CD8-positive, alpha-beta T cell (primary cell): ENCODE measurements at places on chromosomes 11 and 22.

- no peak for DNase-seq
Measured at GRCh38 chr22:32628628-32629572, 154.3 kb downstream of the FBXO7 start.

- DNase-seq = no peak
Measured at GRCh38 chr22:49951678-49951985, 8.9 kb upstream of the PIM3 start.

- peak; percentile 10 for DNase-seq
Measured at GRCh38 chr11:120511820-120512738, 531 bp downstream of the GRIK4 start.

- no peak for DNase-seq
Measured at GRCh38 chr11:60377401-60378136, 763 bp upstream of the MS4A7 start.

DNA sequence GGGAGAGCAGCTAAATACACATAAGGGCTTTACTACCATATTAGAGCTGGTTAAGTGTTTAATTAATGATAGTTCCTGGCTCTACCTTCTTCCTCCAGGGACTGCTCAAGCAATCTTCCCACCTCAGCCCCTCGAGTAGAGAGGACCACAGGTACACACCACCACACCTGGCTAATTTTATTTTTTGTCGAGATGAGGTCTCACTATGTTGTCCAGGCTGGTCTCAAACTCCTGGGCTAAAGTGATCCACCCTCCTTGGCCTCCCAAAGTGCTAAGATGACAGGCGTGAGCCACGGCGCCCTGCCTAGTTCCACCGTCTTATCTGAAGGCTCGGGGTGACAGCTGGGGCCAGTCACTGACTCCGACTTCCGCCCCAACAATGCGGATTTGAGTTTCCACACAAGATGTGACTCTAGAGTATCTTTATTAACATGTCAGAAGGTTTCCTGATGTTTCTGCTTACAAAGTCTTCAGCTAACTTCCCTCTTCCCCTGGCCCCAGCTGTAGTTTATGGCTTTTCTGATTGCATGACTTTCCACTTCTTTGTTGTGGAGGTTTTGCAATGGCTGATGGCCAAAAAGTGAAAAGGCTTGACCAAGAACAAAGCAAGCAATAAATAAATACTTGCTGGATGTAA is 16.8 kb downstream of the TPST2 start:
- DNase-seq = no peak

- DNase-seq = no peak
Measured at GRCh38 chr11:75631086-75631730, 37.6 kb downstream of the MAP6 start.

- no peak for DNase-seq
Measured at GRCh38 chr22:25372000-25372595, 152.7 kb downstream of the CRYBB2 start.

DNA sequence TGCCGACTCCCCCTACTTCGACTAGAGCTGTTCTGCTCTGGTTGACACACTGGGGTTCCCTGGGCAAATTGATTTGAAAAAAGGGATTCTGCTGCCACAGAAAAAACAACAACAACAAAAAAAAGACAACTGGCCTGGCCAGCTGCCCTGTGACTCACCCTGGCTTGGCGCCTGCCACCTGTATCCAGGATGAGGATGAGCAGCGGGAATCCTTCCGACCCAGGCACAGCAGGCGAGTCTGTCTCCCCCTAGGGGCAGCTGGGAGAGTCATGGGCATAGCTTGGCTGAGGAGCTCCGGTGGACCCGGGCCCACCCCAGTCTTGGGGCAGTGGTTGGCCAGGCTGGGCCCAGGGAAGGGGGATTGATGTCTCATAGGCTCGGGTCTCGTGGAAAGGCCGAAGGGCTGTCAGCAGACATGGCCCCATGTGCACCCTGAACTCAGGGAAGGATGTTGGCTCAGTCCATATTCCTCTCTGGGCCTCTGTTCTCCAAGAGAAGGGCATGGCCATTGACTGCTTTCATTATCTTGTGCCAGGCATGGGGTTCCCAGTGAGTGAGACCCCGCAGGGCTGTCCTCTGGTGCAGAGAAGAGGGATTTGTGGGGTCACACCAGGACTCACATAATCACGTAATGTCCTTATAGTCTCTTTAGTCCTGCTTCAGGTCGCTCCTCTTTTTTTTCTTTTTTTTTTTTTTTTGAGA is 10.4 kb upstream of the SUN2 start:
- DNase-seq = peak; percentile 51

- peak; percentile 79 for DNase-seq
Measured at GRCh38 chr11:46127150-46127638, 5.9 kb upstream of the PHF21A start.

DNA sequence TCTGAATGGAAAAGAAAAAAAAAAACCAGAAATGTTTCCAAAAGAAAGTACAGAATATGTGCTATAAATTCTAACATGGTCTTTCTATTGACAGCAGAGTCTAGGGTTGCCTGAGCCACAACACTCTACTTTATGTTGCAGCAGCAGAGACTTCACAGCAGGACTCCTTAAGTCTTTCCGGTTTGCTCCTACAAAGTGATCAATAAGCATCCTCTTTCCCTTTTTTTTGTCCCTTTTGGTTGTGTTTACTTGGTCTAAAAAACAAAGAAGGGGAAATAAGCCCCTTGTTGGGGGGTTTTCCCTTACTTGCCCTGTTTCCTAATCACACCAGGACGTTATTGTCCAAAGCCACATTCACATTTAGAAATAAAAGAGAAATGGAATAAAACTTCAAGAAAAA is 163.1 kb upstream of the MPPED2 start:
- no peak for DNase-seq

GRCh38 chr11:128604723-128605122 is 17.4 kb upstream of the ETS1 start:
- DNase-seq = no peak

DNA sequence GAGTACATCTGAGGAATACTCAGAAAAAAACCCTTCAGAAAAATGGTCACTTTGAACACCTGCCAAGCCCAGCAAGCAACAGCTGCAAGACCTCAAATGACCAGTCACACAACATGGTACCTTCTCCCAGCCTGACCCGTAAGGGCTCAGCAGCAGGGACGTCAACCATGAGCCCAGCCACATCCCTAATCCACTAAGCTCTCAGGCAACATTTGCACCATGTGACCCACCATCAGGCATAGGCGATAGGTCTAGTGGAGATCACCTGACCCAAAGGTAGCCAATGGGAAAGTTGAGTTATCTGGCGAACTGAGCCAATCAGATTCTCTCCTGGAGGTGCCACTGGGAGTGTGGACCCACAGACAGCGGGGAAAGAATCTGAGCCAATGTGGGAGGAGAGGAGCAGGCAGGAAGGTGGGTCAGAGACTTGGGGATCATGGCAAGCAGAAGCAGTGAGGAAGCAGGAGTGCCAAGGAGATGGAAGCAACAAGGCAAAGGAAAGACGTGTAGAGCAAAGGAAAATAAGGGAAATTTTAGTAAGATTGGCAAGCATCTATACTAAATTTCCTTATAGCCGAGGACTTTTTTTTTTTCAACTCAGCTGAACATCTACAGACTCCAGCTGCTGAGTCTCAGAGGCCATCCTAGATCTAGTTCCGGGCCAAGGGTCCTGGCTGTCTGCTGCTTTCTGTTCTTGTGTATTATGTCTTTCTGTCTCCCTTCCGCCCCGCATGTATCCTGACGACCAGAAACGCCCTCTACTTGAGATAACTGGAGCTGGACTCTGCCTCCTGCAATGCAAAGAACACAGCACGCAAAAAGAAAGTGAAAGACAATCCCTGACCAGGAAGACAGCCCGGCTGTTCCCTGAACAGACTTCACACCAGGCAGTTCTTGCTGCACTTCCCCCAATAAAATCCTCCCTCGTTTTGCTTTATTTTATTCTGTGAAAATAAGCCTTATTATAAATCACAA is 11.0 kb upstream of the PLAAT2 start:
- peak; percentile 25 for DNase-seq

GRCh38 chr22:44585559-44586350 is 87.7 kb upstream of the RTL6 start:
- DNase-seq = no peak

DNA sequence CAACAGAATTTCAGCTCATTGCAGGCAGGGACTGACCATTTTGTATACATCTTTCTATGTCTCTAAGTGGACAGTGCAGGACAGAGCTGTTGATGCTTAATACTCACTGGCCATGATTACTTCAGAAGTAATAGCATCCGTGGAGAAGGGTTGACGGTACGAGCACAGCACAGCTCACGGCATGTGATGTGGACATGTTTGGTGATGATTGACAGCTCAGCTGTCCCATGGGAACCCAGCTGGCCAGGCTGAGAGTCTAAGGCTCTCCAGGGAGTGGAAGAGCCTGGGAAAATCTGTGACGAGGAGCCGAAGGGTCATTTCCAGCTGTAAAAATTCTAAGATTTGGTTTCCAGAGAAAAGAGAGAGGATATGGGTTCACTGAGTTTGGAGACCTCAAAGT is 198.2 kb downstream of the SNX19 start:
- no peak for DNase-seq
